ENCODE measurements at places on chromosomes 2 and 18.

GRCh38 chr18:58866066-58866772 lies 1.5 kb downstream of the ZNF532 start:
- no peak for DNase-seq

GRCh38 chr2:65407240-65407639 lies 25.2 kb downstream of the SPRED2 start:
- DNase-seq = no peak

- no peak for DNase-seq
These were observed 307.4 kb upstream of the KLHL29 start for GRCh38 chr2:23077596-23077995.

- no peak for DNase-seq
These were observed 103.4 kb downstream of the HDAC4 start for GRCh38 chr2:239297142-239298004.

- DNase-seq = no peak
These were observed 1.3 kb downstream of the RASGRP3 start for GRCh38 chr2:33477473-33478468.

GRCh38 chr18:34871435-34871834 lies 161.3 kb downstream of the DTNA start:
- no peak for DNase-seq

DNA sequence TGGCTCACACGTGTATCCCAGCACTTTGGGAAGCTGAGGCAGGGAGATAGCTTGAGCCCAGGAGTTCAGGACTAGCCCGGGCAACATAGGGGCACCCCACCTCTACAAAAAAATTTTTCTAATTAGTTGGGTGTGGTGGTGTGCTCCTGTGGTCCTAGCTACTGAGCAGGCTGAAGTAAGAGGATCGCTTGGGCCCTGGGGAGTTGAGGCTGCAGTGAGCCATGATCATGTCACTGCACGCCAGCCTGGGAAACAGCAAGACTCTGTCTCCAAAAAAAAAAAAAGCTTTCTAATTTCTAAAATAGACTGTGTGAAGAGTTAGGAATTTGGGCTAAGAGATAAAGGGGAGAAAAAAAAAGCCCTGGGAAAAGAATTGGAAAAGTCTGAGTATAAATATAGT lies 51.9 kb upstream of the NAB1 start:
- DNase-seq = no peak

DNA sequence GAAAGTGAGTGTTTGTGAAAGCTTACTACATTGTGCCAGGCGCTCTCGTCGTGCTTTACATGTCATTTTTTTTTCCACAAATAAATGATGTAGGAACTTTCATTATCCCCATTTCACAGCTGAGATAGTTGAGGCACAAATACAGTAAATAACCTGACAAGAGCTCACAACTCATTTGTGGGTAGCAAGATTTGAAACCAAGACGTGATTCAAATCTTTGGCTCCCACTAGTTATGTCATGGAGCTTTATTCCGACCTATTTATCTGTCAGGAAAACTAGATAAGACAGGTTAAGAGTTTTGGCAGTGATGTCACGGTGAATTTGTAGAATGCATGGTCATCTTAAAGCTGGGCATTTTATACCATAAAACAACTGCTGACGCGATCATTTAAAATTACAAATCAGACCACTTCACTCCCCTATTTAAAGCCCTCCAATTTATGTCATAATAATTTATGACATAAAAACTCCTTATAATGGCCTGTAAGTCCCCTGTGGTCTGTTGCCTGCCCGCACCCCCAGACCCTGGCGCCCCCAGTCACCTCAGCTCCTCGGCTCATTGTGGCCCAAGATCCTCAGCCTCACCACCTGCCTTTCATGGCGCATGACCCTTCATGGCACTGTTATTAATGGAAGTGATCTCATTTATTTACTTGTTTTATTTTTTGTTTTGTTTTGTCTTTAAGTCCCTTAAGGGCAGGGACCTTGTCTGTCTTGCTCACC lies 678 bp upstream of the ZNF24 start:
- DNase-seq = no peak

DNA sequence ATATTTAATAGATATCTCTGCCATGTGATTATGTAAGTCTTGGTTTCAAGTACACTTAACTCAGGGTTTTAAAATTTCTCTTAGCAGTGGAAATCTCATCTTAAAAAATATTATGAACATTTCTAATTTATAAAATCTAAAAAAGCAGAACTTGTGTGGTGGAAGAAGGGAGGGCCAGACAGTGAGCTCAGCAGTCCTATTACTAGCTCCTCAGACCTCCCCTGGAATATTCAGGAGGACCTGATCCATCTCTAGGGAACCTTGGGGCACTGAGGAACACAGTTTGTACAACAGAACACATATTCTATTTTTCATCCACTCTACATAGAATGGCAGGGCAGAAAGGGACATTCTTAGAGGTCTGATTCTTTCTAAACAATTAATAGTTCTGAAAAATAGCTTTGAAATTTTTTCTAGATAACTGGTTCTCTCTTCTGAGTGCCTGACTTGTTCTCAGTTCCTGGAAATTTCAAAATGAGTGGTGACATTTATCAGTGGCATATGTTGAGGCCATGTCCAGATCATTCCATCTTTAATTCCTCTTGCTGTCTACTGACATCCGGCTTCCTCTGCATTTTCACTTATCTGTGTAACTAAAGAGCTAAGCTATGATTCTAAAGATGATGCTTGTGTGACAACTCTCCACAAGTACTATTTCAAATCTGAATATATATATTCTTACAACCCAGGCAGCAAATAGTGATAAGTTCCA lies 8.2 kb upstream of the MAP4K4 start:
- no peak for DNase-seq

- no peak for DNase-seq
These were observed 1322.0 kb downstream of the LRP1B start for GRCh38 chr2:140808820-140809219.

Measured in AG10803 (cell line).